Hippocampal formation (tissue), 2 donors: ENCODE measurements at places on chromosomes 3 and 15.

DNA sequence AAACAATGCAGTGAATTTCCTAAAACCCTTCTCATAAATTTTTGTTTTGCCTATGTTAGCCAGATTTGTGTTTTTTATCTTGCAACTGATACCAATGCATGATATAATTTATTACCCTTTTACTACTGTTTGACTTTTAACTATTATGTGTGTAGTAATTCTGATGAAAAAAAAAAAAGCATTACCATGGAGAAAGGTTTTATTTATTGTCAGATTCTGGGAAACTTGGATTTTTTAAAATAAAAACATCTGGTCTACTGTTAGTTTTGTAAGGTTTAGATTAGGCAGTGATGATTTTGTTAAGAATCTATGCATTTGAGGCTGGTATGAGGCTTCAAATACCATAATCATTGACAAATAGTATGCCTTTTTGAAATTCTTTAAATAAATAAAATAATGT is 470.4 kb upstream of the ROBO1 start:
- no peak for DNase-seq

DNA sequence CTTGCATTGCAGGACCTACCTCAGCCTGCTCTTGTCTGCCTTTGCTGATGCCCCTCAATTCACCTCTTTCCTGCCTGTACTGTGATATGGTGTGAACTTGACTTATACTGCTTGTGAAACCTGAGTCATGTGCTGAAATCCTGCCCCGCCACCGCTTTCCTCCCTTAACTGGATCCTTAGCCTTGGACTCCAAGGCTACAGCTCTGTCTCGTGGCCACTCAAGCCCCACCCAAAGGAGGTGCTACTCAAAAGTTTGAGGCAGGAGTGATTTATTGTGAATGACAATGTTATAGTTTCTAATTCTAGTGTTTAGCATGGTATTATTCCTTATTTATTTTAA is 56.1 kb downstream of the MYZAP start:
- no peak for DNase-seq

- DNase-seq: no peak
Measured at GRCh38 chr3:138493804-138494606, 59.6 kb downstream of the ESYT3 start.

- DNase-seq: no peak
Measured at GRCh38 chr3:97816811-97817210, 5.0 kb upstream of the CRYBG3 start.

DNA sequence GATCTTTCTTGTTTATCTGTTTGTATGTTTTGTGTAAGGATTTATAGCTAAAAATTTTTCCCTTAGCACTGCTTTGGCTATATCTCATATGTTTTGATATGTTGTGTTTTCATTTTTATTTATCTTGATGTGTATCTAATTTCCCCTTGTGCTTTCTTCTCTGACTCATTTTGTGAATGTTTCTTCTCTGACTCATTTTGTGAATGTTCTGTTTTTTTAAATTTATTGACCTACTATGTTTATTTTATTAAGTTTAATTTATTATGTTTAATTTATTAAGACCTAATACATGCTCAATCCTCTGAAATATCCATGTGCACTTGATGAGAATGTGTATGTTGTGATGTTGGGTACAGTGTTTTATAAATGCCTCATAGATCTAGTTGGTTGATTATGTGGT is 793.5 kb upstream of the CADM2 start:
- no peak for DNase-seq

DNA sequence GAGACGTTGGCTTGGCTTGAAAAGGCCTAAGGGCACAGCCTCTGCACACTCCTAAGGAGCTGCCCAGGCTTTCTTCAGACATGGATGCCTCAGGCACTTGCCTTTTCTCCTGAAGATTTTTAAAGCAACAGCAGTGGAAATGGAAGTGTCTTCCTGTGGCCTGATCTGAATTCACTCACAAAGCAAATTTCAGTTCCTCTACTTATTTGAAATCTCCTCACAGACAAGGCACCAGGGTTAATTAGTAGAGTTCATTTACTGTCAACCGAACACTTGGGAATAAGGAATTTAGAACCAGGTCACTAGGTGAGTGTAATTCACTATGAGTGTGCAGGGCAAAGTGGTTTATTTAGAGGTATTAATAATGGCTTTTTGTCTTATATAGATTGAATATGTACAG is 27.2 kb upstream of the DAZL start:
- no peak for DNase-seq

DNA sequence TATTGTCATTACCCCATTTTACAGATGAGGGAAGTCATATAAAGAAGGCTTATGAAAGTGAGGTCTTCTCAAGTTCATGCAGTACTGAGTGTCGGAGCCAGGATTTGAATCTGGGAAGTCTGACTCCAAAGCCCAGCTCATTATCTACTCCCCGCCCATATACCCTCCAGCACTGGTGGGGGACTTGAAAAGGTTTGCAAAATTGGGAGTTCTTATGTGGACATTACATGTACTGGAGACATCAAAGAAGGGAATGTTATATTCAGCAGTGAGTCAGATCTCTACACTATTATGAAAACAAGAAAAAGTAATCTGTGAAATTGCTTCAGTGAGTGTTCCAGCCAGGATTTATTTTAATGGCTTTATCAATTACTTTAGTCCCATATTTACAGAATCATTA is 185.2 kb upstream of the CADPS start:
- no peak for DNase-seq

GRCh38 chr3:50545781-50546180 is 21.8 kb downstream of the C3orf18 start:
- no peak for DNase-seq

DNA sequence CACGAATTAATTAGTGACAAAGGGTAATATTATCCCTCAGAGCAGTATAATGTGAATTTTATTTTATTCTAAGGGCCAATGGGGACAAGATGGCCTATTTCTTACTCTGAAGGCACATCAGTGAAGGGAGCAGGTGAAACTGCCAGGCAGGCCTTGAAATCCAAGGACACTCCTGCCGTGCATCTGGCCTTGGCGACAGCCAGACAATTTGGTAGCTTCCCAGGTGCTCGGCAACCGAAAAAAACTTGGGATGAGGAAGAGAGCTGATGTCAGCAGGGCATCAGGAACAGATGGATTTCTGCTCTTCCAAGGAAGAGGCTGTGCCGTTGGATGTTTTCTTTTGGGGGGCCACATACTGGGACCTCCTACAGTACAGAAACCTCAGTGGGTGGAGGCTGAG is 83.2 kb upstream of the ADAMTSL3 start:
- no peak for DNase-seq

DNA sequence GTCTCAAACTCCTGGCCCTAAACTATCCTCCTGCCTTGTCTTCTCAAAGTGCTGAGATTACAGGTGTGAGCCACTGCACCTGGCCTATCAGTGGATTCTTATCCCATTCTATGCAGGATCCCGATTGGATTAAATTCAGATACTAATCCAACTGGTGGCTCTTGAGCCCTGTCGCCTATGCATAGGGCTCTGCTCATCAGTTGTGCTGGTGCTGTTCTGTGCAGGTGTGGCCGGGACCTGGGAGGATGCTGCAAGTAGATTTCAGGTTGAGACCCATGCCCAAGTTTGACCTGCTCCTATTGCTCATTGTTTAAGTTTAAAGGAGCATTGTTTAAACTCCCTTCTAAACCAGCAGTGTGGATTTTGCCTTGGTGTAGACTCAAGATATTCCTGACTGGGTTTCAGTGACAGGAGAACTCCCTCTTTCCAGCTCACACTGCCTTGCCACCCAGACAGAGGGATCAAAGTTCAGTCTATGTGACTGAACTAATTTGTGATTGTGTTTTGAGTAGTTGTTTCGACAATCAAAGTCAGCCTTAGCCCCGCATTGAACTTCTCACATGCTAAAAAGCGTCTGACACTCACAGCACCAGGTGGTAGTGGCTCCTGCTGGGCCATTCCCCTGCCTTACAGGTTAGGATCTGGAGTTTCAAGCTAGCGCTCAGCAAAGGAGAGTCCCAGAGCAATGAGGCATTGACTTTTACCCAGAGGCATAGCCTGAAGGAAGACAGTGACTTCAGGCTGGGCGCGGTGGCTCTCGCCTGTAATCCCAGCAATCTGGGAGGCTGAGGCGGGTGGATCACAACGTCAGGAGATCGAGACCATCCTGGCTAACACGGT is 45.0 kb upstream of the PIK3CB start:
- DNase-seq: no peak

DNA sequence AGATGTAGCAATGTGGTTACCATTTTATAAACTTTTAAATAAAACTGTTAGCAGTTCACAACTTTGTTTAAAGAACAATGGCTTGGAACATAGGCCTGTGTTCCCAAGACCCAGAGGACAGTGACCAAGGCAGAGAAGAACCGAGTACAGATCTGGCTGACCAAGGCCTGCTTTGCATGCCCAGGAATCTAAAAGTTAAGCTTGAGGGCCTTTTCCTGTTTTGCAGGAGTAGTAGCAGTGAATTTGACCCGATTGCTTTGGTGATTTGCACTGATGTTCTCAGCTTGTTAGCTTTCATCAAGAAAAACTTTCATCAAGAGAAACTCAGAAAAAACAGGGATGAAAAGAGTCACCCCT is 9.9 kb downstream of the FILIP1L start:
- DNase-seq: no peak

DNA sequence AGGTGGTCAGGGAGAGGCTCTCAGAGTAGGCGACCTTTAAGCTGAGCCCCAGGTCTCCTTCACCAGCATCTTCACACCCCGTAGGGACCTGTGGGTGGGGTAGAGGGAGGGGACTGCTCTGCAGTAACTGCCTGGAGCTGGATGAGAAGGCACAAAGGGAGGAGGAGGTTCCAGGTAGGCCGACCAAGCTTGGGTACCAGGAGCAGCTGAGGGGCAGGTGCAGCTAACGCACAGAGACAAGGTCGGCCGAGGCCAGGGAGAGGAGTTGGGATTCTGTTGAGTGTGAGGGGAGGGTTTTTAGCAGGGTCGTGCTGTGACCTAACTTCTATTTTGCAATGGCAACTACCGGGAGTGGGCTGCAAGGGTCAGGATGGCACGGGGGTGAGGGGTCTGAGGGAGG is 5.9 kb upstream of the GRIP2 start:
- no peak for DNase-seq

DNA sequence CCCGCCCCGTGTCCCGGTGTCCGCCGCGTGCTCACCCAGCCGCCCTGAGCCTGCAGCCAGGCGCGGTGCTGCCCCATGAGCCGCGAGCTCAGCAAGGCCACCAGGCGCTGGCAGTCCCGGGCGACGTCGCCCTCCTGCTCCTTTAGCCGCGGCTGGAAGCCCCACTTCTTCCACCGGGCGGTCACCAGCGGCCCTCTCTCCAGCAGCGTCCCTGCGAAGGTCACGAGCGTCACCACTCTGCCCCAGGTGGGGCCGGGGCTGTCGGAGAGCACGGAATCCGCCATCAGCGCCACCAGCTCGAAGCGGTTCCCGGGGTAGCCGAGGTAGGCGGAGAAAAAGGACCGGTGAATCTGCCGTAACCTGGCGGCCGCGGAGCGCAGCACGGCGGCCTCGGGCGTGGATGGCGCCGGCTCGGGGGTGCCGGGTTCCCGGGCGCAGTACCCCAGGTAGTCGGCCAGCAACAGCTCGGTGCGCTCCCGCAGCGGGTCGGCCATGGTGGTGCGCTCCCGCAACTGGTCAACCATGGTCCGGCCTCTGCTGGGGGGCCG is 298 bp downstream of the BCL2L10 start:
- no peak for DNase-seq

DNA sequence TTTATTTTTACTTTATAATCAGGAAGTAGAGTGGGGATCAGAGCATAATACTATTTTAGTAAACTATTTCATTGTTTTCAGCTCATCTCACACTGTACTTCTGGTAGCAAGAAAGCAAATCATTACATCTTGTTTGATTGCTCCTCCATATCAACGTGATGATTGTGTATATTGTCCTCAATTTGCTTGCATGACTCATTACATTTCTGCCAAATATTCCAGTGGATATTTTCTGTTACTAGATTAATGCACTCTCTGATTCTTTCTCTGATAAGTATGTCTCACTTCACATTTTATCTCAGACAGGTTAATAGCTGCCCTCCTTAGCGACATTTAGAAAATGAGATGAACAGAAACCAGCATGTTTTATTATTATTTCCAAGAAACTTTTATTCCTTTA is 1145.3 kb downstream of the OTOL1 start:
- DNase-seq: no peak

- DNase-seq: no peak
Measured at GRCh38 chr3:169790687-169791429, 17.7 kb downstream of the MYNN start.

DNA sequence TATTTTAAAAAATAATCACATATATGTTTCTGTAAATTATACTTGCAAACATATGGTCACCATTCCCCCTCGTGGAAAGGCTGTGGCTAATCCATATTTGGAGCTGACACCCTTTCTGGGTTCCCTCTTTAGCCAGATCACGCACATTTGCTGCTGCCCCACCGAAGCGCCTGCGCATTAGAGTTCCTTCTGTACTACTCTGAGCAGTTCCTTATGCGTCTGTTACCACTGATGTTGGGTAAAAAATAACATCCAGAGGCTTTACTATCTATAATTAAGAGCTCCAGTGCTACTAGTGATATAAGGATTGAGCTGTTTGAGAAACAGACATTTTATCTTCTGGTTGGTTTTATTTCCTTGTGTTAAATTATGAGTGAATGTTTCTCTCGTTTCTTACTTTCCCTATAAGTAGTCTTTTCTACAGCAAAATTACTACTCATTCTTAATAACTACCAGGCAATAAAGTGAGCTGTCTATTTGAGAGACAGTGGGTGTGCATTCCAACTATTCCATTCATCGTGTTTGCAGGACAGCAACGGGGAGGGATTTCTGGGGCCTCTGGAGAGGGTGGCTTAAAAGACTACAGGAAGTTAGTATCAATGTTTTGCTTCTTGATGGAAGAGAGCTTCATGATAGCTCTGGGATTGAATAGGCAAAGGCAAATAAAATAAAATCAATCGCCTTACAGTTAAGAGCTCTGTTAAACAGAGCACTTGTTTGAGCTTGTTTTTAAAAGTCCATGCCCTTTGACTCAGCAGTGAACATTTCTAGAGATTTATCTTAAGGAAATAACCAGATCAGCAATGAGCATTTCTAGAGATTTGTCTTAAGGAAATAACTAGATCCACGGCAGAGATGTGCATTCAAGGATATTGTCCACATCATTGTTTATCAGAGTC is 245.2 kb downstream of the CD47 start:
- DNase-seq: no peak

- no peak for DNase-seq
Measured at GRCh38 chr15:60652870-60653269, 173.9 kb upstream of the ICE2 start.

DNA sequence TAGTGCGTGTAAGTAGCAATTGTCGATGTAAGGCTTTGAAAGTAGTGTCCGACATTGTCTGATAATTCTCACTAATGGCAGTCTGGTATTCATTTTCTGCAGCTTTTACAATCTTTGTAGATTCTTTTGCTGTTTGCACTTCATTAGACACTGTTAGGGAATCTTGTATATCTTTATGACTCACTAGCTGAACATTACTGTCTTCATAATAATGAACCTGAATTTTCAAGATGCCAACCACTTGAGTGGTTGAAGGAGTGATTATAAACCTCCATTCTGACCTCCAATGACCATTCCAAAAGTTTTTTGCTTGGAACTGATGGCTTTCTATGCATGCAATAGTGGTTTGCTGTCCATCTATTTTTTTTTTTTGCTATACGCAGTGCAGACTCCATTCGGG is 76.4 kb upstream of the MFGE8 start:
- no peak for DNase-seq

- DNase-seq: no peak
Measured at GRCh38 chr3:191523148-191523547, 62.2 kb downstream of the PYDC2 start.
